ENCODE measurements at places on chromosomes 2 and 18.

- no peak for DNase-seq
Measured at GRCh38 chr2:70300771-70301343, 1.0 kb downstream of the FAM136A start.

DNA sequence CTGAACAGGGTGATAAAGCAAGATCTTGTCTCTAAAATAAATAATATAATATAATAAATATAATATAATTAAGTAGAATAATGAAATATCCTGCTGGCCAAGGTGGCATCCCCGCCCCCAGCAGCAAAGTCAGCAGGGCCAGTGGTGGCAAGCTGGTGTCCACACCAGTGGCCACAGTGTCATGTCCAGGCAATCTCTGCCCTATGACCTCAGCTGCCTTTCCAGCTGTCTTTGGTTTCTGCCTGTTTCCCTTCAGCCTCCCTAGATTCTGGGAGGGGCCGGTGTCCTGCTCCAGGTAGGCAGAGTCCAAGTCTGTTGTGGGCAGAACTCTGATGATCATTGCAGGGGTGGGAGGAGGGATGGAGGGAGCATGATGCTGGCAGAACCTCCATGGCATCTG, 16.2 kb upstream of the STEAP3 start:
- no peak for DNase-seq

DNA sequence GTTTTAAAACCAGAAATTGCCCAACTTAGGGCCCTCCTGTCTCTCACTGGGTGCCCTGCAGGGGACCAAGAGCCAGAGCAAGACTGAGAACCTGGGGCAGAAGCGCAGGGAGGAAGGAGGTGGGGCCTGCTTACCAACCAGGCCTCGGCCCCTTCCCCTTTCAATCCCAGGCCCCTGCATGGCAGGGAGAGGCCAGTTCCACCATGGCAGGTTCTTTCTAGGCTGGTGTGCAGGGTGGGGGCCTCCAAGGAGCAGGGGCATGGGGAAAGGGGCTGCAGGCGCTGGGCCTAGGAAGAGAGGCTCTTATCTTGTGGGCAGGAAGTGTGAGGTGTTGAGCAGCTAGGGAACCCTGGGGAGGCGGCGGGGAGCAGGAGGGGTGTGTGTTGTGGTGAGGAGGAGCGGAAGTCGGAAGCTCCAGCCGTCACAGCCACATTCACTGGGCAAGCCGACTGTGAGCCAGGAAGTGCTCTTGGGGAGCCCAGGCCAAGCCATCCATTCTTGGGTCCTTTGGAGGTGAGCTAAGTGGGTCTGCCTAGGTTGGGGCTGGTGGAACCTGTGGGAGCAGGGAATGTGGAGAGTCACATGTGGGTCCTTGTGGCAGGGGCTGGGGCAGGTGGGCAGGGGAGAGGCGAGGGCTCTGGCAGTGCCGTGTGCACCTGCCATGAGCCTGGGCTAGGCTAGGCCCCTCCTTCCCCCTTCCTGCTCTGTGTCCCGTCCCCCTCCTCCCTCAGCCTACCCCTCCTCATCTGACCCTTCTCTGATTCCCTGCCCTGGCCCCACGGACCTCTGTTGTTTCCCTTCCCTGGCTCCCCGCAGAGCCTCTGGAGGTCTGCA, at the start of gene PSD4:
TSS of gene PSD4 (plus strand) at position 430 of the 834 bp plus-strand sequence. CDS start 8,486 bp downstream, outside the sequence.
- peak; percentile 77 for DNase-seq

DNA sequence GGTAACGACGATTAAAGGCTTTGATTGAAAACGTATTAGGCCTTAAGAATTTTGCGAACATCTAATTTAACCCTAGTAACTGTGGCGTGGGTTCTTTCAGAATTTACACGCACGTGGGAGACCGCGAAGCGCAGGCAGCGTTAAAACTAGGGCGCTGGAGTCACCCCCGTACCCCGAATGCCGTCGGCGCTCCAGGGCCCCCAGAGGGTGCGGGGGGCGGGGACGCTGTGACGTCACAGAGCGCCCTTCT, 673 bp upstream of the SMCHD1 start:
- peak; percentile 78 for DNase-seq

GRCh38 chr18:72161691-72162090, 382.5 kb downstream of the CBLN2 start:
- no peak for DNase-seq

GRCh38 chr2:102809291-102810189, 47.7 kb downstream of the TMEM182 start:
- DNase-seq: no peak

DNA sequence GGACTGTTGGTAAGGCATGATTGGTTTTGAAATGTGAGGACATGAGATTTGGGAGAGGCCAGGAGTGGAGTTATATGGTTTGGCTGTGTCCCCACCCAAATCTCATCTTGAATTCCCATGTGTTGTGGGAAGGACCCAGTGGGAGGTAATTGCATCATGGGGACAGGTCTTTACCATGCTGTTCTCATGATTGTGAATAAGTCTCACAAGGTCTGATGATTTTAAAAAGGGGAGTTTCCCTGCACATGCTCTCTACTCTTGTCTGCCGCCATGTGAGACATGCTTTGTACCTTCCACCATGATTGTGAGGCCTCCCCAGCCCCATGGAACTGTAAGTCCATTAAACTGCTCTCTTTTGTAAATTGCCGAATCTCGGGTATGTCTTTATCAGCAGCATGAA, 5.4 kb downstream of the CMPK2 start:
- no peak for DNase-seq

- DNase-seq: no peak
Measured at GRCh38 chr2:10398496-10398895, 49.6 kb downstream of the ODC1 start.

DNA sequence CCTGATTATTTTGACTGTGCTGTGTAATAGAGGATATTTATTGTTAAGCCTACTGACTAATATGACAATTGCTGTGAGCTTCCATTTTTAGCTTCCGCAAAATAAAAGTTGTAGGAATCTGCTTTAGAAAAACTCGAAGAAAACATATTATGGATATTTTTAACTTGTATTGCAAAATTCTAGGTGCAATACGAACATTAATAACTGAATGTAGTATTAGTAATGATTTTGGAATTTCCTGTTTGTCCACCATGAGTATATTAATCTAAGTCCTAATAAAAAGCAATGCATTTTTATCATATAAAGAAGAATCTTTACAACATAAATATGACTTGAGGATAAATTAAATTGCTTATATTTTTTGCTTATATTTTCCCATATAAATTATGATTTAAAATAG, 2.4 kb upstream of the DSC3 start:
- DNase-seq: no peak

DNA sequence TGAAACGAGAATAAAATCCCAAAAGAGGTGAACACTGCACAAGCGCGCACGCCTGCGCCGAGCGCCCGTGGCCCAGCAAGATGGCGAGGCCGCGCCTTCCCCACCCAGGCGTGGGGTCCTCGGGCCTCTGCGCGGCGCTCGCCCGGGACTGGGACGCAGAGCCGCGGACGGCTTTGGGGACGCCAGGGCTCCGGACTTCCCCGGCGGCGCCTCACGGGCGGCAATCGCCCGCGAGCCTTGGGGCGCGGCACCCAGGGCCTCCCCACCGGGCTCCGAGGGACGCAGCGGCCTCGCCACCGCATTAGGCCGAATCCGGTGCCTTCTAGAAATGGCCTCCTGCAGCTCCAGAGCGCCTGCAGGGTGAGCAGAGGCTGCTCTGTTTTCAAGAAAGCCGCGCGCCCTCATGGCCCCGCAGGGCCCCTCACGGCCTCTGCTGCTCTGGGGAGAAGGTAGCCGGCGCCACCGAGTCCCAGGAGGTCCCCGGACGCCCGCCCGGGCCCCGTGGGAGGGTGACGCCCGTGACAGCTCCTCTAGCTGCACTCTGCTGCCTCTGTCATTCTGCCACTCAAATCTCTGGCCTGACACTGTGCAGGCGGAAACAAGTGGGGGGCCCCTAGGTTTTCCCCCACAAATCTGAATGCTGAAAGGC, 35.9 kb upstream of the POMC start:
- peak; percentile 36 for DNase-seq

GRCh38 chr18:12843420-12844350, 40.4 kb downstream of the PTPN2 start:
- DNase-seq: no peak

GRCh38 chr18:56739731-56740130, 88.6 kb downstream of the WDR7 start:
- DNase-seq: no peak

DNA sequence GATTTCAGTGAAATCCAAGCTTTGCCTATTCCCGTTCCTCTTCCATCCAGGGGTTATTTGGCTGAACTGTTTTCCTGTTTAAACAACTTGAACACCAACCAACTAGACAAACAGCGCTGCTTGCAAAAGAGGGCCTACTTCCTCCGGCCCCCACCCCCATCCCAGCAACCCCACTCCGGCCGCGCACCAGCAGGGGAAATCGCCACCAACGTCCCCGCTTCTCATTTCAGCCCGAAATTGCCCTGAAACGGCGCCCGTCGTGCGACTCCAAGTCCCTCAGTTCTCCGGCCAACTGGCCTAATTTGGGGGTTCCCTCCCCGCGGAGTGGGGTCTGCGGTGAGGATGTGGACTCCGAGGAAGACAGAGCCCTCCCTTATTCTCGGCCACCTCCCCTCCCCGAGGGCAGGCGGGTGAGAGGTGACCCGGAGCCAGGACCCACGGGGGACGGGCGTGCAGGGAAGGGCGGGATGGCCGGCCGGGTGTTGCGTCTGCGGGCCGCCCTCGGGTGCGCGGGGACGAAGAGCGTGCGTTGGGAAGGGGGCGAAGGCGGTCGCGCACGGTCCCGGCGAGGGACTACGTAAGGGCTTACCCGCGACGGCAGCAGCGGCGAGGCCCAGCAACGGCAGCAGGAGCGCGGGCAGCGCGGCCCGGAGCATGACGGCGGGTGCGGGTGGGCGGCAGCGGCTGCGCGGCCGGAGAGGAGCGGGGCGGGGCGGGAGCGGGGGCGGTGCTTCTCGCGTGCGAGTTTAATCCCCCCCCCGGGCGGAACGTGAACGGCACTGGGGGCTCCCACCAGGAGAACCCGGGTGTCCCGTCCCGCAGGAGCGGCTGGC, at the start of gene CD302:
TSS of gene CD302 (minus strand) at position 666 of the 833 bp plus-strand sequence. CDS start at position 656, 10 bp downstream.
- DNase-seq: peak; percentile 56

DNA sequence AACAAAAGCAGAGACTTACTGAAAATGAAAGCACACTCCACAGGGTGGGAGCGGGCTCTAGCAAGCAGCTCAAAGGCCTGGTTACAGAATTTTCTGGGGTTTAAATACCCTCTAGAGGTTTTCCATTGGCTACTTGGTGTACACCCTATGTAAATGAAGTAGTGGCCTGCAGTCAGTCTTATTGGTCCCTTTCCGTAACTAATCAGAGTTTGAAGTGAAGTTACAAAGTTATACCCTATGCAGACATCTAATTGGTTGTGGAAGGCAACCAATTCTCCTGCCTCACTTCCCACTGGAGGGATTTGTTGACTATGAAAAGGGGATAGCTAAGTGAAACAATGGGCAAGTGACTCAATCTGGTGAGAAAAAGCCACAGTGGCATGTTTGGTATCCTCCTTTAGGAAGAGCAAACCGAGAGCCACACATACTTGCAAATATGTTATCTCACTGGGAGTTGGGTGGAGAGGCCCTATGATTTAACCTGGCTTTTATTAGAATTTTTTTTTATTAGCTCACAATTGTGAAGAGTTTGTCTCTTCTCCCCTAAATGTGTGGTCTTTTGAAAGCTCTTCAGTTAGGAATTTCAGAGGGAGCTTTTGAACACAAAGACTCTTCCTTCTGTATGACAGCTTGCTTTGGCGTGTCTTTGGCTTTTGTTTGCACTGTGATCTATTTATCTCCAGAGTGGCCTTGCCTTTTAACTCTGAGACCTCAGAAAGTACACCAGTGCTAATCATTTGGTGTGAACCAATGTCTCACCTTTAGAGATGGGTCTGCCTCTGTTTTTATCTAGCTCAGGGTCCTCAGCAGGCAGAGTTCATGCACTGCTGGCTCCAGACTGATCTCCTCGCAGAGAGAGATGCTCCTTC, 69.6 kb downstream of the MAP4K4 start:
- DNase-seq: no peak

- no peak for DNase-seq
Measured at GRCh38 chr18:74331404-74331803, 15.8 kb downstream of the C18orf63 start.

DNA sequence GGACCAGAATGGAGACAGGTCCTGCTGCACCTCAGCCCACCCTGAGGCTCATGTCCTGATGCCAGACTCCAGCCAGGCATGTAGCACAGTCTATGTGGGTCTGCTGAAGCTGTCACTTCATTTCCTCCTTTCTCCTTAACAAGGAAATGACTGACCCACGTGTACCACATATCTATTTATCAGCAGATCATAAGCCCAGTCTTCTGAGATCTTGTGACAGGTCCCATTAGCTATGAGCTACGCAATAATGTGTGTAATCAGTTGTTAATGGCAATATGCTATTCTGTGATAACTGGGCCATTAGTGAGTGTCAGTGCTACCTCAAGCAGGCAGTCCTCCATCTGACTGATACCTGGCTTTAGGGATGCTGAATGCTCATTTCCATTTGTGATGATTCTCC, 615.3 kb downstream of the BCL11A start:
- DNase-seq: no peak
